Stimulated activated CD4-positive, alpha-beta T cell treated with anti-CD3 and anti-CD28 coated beads, Interleukin-4, amount 100 ng/mL, for 4 hours (primary cell): ENCODE measurements at places on chromosomes 16 and 17.

GRCh38 chr17:73256220-73256619, 5.5 kb downstream of the CPSF4L start:
- DNase-seq: no peak

GRCh38 chr17:39776252-39776651, 38.5 kb downstream of the GRB7 start:
- DNase-seq: no peak

DNA sequence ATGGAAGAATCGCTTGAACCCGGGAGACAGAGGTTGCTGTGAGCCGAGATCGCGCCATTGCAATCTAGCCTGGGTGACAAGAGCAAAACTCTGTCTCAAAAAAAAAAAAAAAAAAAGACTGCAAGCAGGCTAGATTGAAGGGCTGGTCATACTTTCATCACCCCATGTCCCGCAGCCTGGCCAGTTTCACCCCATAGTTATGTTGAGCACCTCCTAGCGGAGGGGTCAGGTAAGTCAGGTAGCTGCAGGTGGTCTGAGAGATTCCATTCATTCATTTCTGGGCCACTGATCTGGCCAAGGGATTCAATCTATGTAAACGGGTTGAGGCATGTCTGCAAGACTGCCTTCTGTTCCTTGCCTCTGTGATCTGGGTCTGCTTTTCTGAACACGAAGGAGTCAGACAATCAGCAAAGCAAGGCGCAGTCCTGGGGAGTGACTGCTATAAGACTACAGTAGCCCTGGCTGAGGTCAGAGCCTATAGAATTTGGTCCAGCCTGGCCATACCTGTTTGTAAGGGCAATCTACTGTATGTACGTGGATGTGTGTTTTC, 23.6 kb upstream of the BPTF start:
- DNase-seq: no peak

DNA sequence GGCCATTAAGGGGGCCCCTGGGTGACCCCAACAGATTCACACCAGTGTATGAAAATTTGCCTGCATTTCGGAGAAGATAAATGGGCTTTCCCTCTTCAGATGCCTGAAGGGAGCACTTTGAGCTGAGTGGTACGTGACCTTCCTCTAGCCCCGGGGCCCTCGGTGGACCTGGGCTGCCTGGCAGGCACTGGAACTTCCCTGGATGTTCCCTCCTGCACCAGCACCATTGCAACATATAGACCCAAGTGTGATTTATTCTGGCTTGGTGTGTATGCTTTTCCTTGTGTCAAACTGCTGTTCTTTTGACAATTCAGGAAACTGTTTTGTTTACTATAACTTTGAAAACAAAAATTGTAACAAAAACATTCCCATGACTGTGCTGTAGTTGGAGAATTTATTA, 93.8 kb downstream of the TNFRSF13B start:
- DNase-seq: no peak

GRCh38 chr16:9447195-9447551, 355.7 kb downstream of the HAPSTR1 start:
- no peak for DNase-seq

GRCh38 chr17:66339561-66339960, 37.1 kb downstream of the PRKCA start:
- DNase-seq: no peak

DNA sequence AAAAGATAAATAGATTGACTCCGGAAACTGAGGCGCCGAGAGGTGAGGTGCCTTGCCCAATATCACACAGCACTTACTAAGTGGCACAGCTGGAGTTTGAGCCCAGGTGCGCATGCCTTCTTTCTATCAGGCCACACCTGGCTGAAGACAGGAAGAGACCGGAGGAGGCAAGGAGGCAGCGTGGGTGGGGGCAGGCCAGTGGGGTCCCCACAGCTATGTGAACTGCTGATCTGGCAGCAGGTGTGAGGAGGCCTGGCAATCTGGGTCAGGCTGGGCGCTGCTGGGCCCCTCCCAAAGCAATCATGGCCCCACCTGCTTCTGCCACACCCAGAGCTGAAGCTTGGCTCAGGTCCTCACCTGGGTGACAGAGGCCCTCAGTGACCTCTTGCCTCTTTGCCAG, 1.9 kb upstream of the GDPD3 start:
- DNase-seq: no peak

DNA sequence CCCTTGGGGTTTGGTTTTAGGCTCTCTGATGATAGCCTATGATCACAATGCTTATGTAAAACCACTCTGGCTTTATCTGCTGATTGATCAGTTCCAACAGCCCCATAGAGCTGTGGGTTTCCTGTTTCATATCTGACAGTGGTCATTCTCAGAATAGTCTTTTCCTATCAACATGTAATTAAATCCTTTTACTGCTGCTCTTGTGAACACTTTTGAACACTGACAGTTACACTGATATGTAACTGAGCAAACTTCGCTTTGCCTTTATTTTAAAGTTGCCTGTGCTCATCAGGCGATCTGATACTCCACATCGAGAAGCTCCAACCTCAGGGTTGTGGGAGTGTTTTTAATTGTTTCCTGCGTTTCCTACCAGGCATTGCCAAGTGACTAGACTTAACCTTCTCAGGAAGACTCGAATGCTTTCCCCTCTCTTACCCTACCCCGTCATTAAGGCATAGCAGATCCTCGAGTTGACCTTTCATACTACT, 17.3 kb upstream of the CLEC18B start:
- DNase-seq: no peak

DNA sequence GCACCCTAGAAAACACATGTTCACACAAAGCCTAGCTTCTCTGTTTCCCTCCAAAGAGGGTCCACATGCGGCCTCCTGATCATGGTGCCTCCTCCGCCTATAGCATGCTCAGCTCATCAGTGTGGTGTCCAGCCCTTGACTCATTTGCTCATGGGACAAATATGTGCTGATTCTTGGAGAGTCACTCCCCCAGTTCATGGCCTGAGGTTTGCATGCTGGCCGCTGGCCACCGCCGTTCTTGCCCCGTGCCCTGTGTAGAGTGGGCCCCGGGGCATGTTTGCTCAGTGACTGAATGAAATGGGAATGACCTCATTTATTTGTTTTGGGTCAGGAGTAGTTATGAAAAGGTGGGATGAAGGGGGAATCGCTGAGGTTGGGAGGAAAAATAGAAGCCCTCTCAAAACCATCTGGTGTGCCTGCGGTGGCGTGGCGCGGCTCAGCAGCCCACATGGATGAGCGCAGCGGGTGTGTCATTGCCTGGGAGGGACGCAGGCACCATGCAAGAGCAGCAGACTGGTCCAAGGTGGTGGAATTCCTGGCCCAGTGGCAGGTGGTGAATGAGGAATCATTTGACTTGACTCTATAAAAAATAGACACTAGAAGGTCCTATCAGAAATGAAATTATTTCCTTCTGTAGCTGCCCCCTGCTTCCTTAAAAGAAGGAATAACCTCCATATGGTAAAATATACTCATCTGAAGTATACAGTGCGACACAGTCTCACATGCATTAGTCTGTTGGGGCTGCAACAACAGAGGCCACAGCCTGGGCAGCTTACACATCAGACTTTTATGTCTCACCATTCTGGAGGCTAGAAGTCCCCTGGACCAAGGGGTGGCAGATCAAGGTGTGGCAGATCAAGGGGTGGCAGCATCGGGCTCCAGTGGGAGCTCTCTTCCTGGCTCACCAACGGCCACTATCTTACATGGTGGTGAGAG, 31.7 kb downstream of the CRISPLD2 start:
- no peak for DNase-seq

GRCh38 chr17:13650096-13650675, 48.5 kb upstream of the HS3ST3A1 start:
- no peak for DNase-seq

GRCh38 chr16:85227946-85228862, 115.9 kb upstream of the CIBAR2 start:
- no peak for DNase-seq
